Activated CD4-positive, alpha-beta T cell treated with anti-CD3 and anti-CD28 coated beads, Interleukin-2, amount 50 U/mL, for 16 hours (primary cell): ENCODE measurements at places on chromosomes 1 and 21.
A peak's percentile ranks its signal among the peaks of the same experiment; 100 is the strongest.

GRCh38 chr1:212665241-212666115 is 34.2 kb downstream of the BATF3 start:
- DNase-seq = peak; percentile 88

GRCh38 chr1:56573311-56573710 is 6.1 kb downstream of the PLPP3 start:
- DNase-seq = no peak

DNA sequence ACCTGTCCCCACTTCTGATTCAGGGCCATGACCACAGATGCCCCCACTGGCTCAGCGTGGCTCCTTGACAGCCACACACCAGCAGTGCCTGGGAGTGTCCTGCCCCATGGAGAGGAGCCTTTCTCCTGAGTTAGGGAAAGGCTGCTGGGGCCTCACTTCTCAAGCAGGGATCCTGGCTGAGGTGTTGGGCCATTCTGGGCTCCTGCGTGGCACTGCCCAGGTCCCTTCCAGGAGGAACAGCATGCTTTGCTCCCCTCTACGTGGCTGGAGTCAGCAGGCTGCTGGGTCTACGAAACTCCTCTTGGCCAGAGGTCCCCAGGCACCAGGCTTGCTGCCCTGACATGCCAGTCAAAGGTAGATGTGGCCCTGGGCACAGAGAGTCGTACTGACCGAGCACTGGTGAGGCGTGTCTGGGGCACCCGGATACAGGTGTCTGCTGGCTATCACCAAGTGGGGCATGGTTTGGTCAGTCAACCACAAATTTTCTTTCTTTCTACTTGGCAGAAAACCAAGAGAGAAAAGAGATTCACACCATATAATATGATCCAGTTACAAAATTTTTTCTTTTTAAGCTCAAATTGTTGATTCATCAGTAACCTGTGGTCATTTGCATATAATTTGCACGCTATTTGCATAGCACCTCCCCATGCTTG is 4.1 kb downstream of the ADORA1 start:
- DNase-seq = no peak

GRCh38 chr1:115082949-115083348 is 6.4 kb downstream of the TSPAN2 start:
- DNase-seq = no peak

DNA sequence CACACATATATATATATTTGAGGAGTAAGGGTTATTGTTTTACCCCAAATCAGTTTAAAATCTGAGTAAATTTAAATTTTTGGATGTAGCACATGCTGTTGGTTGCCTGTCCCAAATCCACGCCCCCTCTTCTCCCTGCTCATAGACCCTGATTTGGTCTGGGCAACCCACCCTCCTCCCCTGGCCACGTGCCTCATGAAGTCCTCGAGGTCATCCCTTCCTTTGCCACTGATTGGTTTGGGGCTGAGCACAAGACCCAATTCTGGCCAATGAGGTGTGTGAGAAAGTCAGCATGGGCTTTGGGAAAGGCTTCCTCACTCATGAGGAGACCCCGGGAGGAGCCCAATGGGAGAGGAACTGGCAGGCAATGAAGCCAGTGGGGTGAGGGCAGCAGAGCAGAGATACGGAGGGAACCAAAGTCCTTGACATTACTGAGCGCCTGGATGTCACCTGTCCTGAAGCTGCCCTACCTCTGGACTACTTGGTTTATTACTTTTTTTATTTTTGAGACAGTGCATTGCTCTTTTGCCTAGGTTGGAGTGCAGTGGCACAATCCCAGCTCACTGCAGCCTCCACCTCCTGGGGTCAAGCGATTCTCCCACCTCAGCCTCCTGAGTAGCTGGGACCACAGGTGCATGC is 31.3 kb upstream of the GPR157 start:
- DNase-seq = no peak

DNA sequence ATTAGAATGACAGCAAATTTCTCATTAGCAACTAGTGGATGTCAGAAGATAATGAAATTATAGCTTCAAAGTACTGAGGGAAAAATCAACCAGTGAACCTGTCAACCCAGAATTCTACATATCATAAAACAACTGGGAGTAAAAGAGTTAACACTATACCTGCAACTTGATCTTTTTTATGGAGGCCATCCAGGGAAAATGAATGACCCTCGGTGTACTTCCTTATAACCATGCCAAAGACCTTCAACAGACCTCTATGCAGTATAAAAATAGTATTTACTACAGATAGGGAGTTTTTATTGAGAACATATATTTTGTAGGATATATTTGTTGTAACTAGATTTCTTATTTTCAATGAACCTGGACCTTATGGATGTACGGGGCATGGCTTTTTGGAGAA is 392.5 kb upstream of the ZRANB2 start:
- no peak for DNase-seq
